ENCODE measurements at places on chromosomes 12 and 14. TPM values are rescaled to one million over a fixed set of nuclear protein-coding genes. Genes with fewer than 3 reads are reported as not detected.

KLC1 gene
- polyA plus RNA-seq: 90.1 TPM

OR4K1 gene
- not detected for polyA plus RNA-seq

DNA sequence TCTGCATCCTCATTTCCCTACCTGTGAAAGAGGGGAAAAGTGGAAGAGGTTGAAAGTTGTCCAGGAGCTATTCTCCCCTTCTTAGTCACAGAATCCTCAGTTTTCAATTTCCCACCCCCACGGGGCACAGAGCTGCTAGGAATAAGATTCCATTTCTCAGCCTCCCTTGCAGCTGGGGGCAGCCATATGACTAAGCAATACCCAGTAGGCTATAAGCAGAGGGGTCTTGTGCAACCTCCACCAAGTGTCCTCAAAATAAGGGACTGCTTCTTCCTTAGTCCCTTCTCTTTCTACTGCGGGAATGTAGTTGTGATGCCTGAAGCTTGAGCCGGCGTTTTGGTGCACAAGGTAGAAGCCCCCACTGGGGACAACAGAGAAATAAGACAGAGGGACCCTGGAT is 40.9 kb downstream of the VWF start:
- DNase-seq: no peak

GRCh38 chr12:120649442-120650232 is 9.2 kb downstream of the CABP1 start:
- no peak for DNase-seq

TSFM gene
- polyA plus RNA-seq: 44.6 TPM

- no peak for DNase-seq
These were observed 8.5 kb downstream of the RBP5 start for GRCh38 chr12:7120166-7120565.

RNASE7 gene
- 0.46 TPM for polyA plus RNA-seq

GRCh38 chr14:104584557-104584956 is 5.0 kb downstream of the C14orf180 start:
- DNase-seq: no peak
